ENCODE measurements at places on chromosomes 2 and 18.

GRCh38 chr18:919078-919477, 14.4 kb downstream of the ADCYAP1 start:
- no peak for DNase-seq

GRCh38 chr2:2484301-2484700, 153.2 kb upstream of the MYT1L start:
- DNase-seq = no peak

DNA sequence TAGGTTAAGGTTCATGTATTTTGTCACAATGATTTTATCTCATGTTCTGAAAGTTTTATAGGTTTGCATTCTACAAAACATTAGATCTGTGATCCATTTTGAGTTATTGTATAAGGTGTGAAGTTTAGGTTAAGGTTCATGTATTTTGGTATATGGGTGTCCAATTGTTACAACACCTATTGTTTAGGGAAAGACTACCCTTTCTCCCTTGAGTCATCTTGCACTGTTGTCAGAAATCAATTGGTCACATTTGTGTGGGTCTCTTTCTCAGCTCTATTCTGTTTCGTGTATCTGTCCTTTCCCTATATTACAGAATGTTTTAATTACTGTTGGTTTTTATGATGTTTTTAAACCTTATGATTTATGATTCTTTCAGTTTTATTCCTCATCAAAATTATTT, 192.3 kb downstream of the MCFD2 start:
- no peak for DNase-seq

GRCh38 chr2:239721991-239722759, 303.0 kb downstream of the NDUFA10 start:
- no peak for DNase-seq

DNA sequence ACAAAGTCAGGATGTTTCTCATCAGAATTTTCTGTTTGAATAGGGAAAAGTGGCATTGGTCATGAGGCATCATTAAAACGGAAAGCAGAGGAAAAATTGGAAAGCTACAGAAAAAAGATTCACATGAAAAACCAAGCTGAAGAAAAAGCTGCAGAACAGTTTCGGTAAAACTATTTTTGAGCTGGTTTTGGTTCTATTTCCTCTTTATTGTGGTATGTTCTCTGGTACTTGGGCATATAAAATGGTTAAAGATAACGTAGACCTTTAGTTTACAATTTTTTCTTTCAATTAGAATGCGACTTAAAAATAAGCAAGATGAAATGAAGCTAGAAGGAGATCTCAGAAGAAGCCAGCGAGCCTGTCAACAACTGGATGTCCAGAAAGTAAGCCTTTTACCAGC, 7.6 kb downstream of the GPATCH11 start:
- no peak for DNase-seq

DNA sequence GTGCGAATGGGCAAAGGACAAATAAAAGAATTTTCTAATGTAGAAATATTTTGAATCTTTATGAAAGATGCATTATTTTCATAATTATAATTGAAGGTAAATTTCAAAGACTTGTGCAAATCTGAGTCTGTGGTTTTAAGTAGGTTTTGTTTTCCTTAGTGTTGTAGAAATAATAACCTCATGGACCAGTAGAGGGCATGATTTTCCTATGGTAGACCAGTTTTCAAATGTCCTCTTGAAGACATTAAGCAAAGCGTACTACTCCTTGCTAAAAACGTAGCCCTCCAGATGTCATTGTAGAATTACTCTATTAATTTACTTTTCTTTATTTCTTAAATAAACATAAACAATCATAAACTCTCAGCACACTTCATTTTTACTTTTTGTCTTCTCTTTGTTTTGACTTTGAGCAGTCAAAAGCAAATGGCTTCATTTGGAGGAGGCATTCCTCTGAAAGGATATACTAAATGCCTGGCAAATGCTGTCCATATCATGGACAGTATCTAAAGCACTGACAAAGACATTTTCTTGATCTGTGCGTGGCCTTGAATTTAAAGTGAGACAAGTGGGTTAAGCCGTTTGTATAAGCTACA, 85.8 kb upstream of the FAM237A start:
- peak; percentile 27 for DNase-seq

DNA sequence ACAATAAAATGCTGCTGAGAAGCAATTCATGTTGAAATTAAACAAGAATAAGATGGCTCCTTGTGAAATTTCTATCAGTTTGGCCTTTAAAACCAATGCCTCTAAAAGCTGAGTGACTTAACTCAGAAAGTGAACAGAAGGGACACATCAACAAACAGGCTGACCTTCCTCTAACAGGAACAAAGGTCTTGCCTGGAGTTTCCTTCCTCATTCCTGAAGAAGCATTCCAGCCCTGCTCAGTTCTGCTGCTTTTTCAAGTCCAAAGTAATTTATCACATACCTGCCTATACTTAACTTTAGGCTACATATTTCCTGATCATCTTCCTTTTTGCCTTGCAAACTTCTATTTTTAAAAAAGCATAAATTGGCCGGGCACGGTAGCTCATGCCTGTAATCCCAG, 14.1 kb downstream of the PTRHD1 start:
- DNase-seq = no peak

GRCh38 chr2:60140185-60140584, 413.3 kb downstream of the BCL11A start:
- no peak for DNase-seq

DNA sequence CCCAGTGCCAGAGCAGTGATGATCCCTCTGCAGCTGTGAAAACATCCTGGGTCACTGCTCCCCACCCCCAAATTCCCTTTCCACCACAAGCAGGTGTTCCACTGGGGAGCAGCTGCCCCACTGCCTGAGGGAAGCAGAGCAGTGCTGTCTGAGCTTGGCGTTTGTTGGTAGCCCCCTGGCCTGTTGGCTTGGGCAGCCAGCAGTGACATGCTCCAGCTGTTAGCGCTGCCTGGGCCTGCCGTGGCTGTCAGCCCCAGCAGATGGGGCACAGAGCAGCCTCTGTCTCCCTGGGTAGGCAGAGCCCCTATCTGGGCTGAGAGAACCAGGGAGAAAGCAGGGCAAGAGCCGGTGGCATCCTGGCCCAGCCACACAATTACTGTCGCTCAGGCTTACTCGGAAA, 247.7 kb downstream of the GLI2 start:
- DNase-seq = no peak

DNA sequence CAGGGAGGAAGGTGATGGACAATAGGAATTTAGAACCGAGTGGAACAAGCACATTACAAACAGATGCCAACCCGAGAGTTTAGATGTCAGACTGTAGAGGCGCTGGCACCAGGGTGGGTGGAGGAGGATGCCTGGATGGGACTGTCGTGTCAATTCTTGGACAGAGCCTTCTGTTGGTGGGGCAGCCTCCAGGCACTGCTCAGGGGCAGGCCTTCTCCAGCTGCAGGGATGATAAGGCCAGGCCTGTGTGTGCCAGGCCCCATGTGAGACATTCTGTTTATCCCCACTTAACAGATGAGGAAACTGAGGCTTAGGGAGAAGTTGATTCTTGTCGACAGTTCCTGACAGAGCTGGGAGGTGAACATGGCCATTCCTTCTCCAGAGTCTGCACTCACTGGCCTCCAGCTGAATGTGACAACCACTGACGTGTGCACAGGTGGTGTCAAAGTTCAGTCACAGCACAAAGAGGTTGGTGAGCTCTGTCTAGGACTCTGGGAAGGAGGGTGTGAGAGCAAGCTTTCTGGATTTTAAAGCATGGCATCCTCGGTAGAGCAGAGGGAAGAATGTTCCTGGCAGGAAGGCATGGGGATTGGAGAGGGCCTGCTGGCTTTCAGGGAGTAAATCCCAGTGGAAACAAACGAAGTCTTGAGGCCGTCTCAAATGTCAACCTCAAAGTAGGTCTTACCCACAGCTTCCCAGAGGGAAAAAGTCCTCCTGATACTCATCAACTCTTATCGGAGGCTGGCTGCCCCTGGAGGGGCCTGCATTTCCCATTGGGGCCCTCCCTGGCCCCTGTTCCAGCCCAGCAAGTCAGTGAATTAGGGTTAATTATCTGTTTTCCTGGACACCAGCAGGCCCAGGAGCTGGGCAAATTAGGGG, 52.4 kb downstream of the GLI2 start:
- no peak for DNase-seq

DNA sequence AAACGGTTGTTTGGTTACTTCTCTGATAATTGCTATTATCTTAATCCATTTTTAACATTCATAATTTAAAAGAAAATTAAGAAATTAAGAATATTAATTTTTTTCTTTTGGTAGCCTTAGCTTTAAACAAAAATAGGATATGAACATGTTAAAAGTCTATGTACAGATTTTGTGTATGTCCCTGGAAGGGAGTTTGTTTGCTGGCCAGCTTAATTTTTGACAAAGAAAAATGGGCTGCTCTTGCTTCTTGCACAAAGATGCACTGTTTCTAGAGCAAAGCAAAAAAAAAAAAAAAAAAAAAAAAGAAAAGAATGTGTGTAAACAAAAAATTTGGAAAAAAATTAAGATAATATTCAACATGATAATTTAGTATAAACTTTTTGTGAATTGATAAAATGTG, 1.3 kb downstream of the RFTN2 start:
- no peak for DNase-seq

GRCh38 chr2:88628571-88628939, 1.3 kb upstream of the EIF2AK3 start:
- no peak for DNase-seq

GRCh38 chr18:23226930-23227725, 91.8 kb downstream of the CABLES1 start:
- no peak for DNase-seq

- DNase-seq = no peak
Measured at GRCh38 chr2:133326652-133327397, 241.4 kb downstream of the NCKAP5 start.

GRCh38 chr2:241081643-241082340, 20.3 kb downstream of the MTERF4 start:
- no peak for DNase-seq

DNA sequence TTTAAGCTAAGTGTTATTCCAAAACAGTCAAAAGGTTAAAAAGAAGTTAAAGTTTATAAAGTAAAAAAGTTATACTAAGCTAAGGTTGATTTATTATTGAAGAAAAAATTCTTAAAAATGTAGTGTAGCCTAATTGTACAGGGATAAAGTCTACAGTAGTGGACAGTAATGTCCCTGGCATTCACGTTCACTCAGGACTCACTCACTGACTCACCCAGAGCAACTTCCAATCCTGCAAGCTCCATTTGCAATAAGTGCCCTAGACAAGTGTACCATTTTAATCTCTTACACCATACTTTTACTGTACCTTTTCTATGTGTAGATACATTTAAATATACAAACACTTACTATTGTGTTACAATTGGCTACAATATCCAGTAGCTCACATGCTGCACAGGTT, 86.1 kb downstream of the CACNB4 start:
- no peak for DNase-seq

GRCh38 chr2:60882971-60883753, 1.8 kb downstream of the REL start:
- DNase-seq = no peak

GRCh38 chr2:39875182-39875913, 96.3 kb upstream of the THUMPD2 start:
- no peak for DNase-seq

DNA sequence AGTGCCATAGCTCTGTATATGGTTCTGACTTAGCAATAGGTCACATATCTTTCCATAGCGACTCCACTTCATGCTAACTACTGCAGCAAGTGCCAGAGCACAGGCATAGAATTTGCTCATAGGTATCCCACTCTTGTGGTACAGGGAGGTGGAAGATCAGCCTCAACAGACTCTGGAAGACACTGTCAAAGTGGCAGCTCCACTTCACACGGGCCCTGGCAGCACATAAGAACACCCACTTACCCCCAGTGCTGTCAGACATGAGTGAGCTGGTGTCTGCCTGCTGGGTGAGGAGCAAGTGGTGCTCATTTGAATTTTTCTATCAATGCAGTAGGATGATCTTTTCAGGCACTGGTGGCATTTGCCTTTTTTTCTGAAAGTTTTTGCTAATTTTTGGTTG, 48.6 kb downstream of the BCL2L11 start:
- DNase-seq = no peak

DNA sequence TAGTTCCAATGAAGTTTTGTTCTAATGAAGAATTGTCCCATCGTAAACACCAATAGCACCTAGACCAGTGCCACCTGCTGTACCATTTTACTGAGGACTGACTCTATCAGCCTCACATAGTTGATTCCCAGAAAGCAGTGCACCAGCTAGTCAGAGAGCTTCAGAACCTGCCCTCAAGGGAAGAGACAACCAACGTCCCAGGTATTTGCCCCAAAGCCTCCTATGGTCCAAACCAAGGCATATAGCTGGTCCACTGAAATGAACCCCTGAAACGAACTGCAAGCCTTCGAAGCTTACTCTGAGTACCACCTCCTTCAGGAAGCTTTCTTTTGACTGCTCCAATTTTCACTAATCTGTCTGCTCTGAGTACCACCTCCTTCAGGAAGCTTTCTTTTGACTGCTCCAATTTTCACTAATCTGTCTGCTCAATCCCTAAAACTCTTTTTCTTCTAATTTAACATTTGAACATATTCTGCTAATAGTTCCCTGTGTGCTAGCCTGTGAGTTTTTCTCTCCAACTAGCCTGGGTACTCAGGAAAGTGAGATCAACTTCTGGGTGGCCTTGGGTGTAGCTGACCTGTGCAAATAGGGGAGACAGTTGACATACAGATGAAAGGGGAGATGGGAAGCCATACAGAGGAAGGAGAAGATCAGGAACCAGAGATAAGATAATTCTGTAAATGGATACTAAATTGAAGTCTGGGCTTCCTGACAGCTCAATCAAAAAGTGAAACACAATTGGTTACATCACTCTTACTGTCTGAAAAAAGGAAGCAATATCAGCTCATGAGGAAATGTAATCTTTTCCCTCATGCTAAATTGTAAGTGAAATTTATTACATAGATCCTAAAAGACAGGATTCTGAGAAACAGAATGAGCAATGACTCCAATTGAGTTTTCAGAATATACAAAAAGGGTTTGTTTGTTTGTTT, 33.5 kb upstream of the EML4 start:
- no peak for DNase-seq

GRCh38 chr2:128274218-128274617, 44.5 kb downstream of the HS6ST1 start:
- no peak for DNase-seq

DNA sequence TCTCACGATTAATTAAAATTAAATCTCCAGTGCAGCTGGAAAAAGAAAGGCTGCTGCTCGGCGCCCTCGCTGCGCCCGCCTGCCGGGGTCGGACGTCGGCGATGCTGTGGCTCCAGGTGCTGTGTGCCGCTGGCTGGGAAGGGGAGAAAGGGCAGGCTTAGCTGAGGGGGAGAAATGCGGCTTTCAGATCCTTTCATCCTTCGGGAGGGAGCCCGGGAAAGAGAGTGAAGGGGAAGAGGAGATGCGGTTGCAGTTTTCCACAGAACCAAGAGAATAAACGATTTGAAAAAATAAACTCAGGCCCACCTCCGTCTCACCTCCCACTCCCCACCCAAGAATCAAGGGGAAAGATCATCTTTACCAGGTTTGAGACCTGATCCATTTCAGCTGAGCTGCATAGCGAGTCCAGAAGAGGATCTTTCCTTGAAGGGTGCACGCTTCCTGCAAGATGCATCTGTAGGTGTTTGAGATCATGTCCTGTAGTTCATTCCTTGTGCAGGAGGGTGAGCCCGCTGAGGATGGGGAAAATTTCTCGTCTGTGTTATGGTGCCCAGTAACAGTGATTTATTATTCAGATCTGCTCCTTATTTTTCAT, 495 bp downstream of the TMEM169 start:
- DNase-seq = no peak
